ENCODE measurements at places on chromosomes 11 and 22.

- DNase-seq = no peak
These were observed 669.1 kb downstream of the NTM start for GRCh38 chr11:132039521-132039920.

DNA sequence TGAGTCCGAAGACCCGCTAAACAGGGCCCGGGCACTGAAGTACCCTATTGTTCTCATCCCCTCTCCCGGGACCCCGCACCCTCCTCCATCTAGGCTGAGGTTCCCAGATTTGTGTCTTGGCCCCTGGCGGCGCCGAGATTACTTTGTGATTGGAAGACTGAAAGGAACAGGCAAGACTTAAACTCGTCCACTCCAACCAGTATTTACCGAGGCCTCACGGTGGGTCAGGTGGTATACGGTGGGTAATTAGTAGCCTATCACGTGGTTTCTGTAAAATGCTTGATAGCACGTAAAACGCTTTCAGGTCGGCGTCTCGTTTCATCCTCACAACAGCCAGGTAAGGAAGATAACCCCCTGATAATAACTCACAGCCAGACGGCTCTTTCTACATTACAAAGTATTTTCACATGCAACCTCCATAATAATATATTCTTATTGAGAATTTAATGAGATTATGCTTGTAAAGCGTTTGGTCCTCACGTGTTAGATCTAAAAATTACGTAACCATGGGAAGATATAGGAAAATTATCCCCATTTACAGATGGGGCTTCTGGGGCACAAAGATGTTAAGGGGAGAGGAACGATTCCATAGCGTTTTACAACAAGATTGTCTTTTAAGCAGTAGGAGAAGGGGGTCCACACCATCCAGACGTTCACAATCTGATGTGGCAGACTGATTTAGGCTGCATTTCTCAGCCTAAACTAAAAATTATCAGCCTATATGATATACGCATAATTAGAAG lies 642 bp upstream of the PIK3C2A start:
- peak; percentile 5 for DNase-seq

DNA sequence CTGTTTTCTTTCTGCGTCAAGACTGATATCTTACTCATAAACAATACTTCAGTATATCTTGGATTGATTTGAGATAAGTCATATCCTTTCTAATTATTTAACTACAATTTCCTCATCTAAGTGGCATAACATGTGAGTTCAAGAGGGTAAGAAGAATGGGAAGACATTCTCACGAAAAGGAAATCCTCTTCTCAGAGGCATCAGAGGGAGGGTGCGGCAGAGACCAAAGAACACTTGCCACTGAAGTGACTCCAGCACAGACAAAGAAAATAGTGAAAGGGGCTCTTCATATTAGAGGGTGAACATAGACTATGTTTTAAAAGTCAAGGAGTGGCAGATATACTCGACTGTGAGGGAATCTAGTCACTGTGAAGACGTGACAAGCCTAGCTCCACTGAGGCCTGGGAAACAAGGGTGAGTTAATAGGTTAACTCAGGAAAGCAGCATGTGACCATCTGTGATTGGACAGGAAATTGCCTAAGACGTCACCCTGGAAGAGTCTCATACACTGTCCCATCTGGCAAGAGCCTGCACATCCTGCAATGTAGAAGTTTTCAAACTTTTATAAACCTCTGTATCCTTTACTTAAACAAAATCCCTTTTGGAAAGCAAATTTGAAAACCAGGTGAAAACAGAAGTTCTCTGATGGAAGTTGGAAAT lies 1.9 kb upstream of the MMP1 start:
- DNase-seq = no peak

- no peak for DNase-seq
These were observed 522.3 kb upstream of the LUZP2 start for GRCh38 chr11:23974601-23975000.

- peak; percentile 61 for DNase-seq
These were observed 5.9 kb downstream of the CENPM start for GRCh38 chr22:41940832-41941765.

DNA sequence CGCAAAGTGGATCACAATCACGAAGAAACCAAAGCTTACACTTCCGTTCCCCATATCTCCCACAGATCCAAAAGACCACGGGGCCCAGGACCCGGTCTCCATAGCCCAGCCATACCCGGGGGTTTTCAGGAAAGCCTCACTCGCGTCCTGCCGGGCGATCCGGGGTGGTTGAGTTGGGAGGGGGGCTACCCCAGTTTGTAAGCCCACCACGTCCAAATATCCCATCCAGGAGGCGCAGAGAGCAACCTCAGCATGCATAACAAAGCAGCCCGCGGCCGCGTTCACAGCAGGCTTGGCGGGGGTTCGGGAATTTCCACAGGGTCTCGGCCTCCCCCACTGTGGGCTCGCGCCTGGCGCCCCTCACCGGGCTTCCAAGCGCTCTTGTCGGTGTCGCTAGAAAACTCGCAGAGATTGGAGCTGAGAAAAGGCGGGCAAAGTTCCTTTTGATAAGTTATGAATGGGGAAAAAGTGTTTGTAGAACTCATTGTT lies 9.5 kb downstream of the SDF2L1 start:
- no peak for DNase-seq

- DNase-seq = no peak
These were observed 65.1 kb downstream of the USP35 start for GRCh38 chr11:78253797-78254196.

- DNase-seq = no peak
These were observed 12.1 kb downstream of the ELF5 start for GRCh38 chr11:34501500-34501899.

GRCh38 chr11:126917531-126918204 lies 82.9 kb downstream of the KIRREL3 start:
- DNase-seq = no peak

DNA sequence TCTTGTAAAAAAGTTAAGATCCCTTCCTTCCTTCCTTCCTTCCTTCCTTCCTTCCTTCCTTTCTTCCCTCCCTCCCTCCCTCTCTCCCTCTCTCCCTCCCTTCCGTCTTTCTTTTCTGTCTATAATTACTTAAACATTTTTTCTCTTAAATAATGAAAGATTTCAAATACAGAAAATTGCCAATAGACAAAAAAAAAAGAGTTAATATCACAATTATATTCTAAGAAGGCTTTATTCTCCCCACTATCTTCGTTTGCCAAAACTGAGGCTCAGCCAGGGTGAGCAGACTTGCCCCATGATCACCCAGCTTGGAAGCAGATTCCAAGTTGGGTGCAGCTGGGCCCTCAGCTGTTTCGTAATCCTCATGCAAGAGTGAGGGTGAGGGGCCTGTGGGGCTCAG lies 327 bp upstream of the CACNA1I start:
- no peak for DNase-seq

- no peak for DNase-seq
These were observed 208.7 kb downstream of the DSCAML1 start for GRCh38 chr11:117588166-117588810.

GRCh38 chr11:106137061-106137460 lies 59.6 kb downstream of the AASDHPPT start:
- DNase-seq = no peak

- no peak for DNase-seq
These were observed 12.7 kb downstream of the TP53AIP1 start for GRCh38 chr11:128929991-128930390.

GRCh38 chr11:112631333-112631732 lies 329.9 kb upstream of the NCAM1 start:
- DNase-seq = no peak

DNA sequence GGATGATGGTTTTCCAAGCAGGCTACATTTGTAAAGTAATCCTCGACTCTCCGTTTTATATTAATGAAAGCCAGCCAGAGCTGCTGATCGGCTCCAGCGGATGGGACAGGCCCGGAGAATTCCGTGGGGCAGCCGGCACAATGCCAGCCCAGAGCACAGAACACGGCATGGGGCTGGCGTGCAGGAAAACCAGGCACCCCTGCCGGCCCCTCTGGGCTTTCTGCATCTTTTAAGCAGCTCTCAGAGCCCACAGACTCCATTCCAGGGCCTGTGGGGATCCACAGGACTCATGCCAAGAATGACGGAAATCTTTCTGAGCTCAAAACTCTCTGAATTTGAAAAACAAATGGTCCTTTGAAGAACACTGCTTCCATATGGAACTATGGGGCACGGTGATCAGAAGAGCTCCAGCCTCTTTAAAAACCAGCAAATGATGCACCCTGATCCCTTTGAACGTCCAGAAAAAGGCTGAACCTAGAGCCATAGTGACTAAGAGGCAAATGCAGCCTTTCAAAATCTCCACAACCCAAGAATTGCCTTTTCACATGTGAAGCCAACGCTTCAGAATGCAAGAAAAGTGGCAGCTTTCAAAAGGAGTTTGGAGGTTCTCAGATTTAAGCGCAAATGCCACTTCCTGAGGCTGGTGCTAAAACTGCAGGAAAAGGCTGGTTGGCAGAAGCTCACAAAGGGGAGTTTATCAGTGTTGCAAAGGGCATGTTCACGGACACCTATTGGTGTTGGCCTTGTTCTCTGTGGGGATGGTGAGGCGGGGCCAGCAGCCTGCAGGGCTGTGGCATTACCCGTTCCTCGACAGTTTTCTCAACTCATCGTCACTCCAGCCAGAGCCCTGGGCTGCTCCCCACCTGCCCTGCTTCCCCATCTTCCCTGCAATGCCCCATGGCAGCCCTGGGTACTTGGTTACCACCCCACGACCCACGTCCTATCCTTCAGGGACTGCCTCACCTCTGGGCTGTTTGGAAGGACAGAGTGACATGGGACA lies 212.5 kb downstream of the CTTN start:
- DNase-seq = no peak

DNA sequence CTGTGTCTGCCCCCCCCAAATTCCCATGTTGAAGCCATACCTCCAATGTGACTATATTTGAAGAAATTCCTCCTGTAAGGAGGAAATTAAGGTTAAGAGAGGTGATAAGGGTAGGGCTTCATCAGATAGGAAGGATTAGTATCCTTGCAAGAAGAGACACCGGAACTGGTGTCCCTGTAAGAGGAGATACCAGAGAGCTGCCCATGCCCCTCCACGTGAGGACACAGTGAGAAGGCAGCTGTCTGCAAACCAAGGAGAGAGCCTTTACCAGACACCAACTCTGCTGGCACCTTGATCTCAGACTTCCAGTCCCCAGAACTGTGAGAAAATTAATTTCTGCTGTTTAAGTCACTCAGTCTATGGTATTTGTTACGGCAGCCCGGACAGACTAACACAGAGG lies 109.3 kb downstream of the ARFGAP2 start:
- DNase-seq = no peak

DNA sequence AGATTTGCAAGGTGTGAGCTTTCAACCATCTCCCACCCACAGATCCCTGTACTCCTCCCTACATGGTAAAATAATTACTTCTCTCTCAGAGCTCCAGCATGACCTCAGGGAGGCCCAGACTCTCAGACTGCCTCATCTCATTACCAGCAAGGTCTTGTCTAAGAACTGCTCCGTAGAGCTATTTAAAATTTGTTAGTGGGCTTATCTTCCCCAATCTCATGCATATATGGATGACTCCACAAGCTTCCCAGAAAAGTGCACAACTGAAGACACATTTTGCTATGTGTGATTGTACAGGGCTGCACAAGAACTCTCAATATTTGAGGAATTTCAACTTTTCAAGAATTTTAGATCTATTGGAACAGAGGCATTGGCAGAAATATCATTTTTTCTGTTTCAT lies 230.3 kb downstream of the CSNK2A3 start:
- DNase-seq = no peak

DNA sequence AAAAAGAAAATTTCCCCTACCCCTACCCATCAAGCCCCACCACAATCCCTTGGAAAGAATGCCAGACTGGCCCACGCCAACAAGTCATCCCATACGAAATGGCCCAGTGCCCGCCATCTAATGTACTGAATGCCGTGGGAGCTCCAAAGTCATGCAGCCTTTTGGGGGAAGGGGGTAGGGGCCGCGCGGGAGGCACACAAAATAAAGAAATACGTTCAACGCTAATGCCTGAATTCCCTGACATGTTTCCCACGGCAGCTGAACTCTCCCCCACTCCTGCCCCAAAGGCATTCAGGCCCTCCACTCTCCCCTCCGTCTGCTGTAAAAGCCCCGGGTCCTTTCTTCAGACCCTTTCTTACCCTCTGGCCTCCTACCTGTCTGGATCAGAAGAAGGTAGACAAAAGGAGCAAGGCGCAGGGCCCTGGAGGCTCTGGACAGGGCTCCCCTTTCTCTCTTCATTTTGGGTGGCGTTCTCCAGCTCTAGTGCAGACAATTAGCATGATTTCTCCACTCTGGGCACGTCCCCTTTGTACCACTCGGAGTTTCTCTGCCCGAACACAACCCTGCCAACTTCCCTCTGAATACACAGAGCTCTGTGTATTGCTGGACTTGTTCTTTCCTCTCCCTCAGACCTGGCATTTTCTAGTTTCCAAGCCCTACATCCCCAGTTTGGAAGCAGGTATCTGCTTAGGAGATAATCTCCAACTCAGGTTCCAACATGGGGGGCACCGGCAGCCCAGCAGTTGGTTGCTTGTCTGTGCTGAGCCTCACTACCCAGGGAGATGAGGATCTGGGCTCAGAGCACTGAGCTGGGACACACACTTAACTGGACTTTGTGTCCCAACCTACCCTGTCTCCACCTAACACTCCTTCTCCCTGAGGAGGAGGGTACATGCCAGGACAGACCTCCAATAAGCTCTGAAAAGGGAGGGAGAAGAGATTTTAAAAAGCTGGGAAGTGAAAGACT lies at the start of gene HEPACAM:
Gene HEPACAM, minus strand, starts transcription at position 500 of the 967 bp plus-strand sequence. Its CDS starts 41 bp downstream, at position 459.
- DNase-seq = no peak

- DNase-seq = no peak
These were observed 136.8 kb downstream of the KIF18A start for GRCh38 chr11:27971171-27971570.

DNA sequence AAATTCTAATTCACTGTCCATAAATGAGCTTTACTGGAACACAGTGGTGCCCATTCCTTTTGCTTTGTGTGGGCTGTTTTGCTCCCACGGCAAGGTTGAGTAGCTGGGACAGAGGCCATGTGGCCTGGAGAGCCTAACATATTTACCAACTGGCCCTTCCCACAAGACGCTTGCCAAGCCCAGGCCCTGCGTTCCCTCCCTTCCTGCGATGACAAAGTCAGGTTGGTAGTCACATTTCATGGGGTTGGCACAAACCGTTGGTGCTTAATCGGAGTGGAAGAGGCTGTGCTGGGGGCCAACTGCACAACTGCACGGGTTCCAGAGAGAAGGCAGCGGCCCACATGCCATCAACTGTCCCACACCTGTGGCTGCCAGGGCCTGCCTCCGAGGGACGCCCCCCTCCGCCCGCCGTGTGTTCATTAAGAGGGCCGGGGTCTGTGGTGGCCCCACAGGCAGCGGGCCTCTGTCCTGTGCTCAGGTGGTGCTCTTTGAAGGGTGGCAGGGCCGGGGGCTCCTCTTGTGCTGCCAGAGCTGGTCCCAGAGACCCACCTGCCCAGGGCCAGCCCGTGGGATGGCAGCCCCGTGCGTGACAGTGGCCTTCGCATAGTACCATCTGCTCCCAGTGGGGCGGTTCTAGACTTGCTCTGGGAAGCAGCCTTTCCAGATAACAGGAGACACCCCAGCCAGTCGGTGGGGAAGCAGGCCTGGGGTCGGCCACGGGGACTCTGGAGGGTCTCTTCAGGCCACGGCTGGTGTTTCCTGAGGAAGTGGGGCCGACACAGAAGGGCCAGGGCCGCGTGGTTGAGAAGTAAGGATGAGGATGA lies 81.5 kb upstream of the CLDN5 start:
- DNase-seq = no peak

All from stimulated activated CD8-positive, alpha-beta memory T cell treated with anti-CD3 and anti-CD28 coated beads, Interleukin-7, amount 100 ng/mL, for 1 hour (primary cell).